ENCODE measurements at places on chromosomes 11 and 22.
A peak's percentile ranks its signal among the peaks of the same experiment; 100 is the strongest.

DNA sequence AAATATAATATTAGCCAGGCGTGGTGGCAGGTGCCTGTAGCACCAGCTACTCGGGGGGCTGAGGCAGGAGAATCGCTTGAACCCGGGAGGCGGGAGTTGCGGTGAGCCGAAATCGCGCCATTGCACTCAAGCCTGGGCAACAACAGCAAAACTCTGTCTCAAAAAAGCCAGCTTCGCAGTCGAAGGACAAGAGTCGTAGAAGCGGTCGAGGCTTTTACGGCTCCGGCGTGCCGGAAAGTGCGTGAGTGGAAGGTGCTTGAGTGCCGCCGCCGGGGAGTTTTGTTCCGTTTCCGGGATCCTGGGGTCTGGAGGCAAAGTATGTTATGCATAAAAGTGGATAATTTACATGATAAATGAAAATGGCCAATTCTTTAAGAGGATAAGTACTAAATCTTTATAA lies 43.6 kb downstream of the SYN3 start:
- DNase-seq = no peak

DNA sequence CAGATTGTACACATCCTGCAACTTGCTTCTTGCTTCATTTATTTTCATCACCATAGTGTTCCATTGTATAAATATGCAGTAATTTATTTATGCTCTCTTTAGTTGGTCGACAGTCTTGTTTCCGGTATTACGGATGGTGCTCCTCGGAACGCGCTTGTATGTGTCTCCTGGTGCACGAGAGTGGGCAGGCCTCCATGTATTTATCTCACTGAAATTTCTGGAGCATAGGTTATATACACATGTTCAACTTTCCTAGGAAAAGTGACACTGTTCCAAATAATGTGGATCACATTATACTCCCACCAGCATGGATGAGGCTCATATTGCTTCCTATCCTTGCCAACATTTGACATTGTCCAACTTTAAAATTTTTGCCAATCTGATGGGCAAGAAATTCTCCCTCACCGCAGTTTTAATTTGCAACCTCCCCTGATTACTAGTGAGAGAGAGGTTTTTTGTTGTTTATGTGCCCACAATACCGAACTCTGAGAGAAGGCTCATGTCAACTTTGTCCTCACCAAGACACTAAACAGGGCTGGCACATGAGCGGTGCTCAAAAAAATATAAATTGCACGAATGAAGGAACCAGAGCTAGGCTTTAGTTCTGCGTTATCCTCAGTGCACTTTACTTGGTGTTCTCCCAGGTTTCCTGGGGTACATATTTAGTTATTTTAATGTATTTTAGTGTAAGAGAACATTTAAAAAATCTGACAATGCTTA lies 3.8 kb downstream of the CSNK2A3 start:
- no peak for DNase-seq

DNA sequence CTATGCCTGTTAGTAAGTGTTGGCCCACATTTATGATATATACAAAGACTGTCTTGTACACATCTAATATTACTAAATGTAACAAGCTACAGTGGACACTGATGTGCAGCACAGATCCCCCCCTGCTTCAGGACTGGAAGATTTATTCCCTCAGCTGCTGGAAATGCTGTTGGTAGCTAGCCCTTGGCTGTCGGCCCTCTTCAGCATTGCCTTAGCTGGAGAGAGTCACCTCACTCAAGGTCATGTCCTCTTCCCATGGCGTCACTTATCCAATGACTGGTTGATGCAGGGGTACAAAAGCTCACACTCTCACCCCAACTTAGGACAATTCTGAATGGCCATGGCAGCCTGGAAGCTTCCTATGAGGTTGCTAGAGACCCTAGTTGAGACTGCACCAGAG lies 312.7 kb downstream of the SOX6 start:
- DNase-seq = no peak

GRCh38 chr11:129790106-129790505 lies 25.5 kb upstream of the TMEM45B start:
- no peak for DNase-seq

DNA sequence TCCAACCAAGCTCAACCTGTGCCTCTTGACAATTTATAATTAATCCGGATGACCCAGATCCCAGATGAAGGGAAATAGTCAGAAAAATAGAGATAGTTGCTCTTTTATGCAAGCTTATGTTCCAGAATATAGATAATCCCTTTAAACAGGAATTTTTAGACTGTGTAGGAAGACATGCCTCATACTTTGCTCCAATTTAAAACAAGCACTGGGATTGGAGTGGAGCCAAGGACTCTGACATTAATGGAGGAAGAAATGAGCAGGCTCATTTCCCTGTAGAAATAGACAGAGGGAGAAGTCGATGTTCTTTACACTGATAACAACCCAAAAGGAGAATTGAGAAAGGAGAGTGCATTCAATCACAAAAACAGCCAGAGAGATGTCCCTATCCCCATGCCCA lies 70.1 kb upstream of the LRRC55 start:
- no peak for DNase-seq

DNA sequence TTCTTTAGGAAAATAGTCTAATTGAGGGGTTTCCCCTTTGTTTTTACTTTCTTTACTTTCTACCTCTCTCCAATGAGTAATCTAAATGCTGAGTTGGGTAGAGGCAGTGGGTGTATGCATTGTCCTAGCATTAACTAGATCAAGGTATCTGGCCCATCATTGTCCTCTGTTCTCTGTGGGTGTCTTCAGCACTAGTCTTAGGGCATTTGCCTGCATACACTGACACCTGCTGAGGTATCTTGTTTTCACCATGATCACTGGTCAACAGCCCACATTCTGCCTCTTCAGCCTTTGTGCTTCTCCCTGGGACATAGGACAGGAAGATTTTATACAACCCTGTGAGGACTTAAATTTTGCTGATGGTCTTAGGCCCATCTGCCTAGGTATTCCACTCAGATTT lies 371.1 kb downstream of the RAB38 start:
- no peak for DNase-seq

DNA sequence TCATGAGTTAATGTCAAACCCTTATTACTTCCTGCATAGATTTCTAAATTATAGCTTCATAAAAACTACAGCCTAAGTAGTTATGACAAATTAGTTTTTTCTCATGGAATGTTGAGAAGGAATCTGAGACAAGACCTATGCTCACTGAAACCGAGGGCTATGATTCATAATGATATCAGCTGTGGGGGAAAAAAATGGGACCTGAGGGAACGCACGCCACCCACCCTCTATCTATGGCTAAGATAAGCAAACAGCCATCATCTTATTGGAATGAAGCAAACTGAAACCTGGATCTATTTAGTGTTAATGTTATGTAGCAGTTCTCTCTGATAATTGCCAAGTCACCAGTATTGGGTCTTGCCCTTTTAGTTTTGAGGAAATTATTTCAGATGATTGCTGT lies 906.9 kb upstream of the RAG2 start:
- DNase-seq = no peak

DNA sequence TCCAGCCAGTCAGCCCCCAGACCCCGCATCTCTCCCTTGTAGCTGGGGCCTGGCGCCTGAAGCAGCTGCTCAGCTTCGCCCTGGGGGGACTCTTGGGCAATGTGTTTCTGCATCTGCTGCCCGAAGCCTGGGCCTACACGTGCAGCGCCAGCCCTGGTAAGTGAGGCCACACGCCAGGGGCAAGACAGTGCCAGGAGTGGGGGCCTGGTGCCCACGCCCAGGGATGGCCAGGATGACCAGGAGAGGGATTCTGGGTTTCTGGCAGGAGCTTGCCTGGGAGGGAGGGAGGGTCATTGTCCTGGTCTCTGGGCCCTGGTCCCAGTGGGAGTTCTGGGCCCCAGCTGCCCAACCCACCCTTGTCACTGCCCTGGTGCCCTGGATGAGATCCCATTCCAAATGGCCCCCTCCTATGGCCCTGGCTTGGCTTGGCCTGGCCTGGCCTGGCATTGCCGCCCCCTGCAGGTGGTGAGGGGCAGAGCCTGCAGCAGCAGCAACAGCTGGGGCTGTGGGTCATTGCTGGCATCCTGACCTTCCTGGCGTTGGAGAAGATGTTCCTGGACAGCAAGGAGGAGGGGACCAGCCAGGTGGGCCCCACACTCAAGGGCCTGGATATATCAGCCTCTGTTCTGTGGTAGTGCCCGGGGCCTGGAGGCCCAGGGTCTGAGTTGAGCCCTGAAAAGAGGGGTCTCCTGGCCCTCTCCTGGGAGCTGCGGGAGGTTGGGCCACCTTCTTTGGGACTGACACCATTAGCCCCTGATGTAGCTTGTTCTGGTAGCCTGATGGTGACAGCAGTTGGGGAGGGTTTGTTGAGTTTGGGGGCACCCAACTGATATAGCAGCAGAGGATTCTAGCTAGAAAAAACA lies 3.7 kb downstream of the SLC39A13 start:
- peak; percentile 83 for DNase-seq

- DNase-seq = no peak
These were observed 762 bp downstream of the CRELD2 start for GRCh38 chr22:49918911-49919881.
